ENCODE measurements at places on chromosomes 3 and 15.

GRCh38 chr3:64457811-64458210 is 230.0 kb downstream of the ADAMTS9 start:
- DNase-seq: no peak

DNA sequence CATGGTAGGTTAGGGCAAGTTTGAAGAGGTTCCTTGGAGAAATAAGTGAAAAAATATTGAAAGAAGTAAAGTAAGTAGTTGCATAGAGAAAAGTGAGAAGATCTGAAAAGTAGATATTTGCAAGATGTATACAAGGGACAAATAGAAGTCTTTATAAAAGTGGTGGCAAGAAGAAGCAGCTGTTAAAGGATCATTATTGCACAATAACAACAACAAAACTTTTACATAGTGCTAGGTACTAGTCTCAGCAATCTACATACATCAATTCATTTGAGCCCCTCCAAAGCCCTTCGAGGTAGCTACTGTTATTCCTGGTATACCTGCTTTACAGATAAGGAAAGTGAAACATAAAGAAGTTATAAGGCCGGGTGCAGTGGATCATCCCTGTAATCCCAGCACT is 239.6 kb downstream of the MEIS2 start:
- no peak for DNase-seq

DNA sequence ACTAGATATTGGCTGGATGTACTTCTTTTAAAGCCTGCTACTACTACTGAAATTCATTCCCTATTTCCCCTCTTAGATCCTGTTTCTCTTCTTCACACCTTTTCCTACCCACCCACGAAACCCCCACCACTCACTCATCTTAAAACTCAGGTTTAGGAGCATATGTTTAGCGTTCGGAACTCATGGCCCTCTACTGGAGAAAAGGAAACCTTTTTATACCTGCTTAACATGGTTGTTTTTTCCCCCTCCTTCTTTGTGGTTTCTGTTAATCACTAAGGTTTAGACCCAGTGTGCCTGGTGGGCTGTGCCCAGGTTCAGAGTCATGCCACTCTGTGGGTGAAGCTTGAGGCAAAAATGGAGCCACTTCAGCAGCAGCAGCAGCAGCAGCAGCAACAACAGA is 2.6 kb downstream of the ARID3B start:
- DNase-seq: peak; percentile 53

- DNase-seq: no peak
Observed at GRCh38 chr15:67125589-67126502, 60.4 kb downstream of the SMAD3 start.

GRCh38 chr3:124530916-124531315 is 199.3 kb upstream of the UMPS start:
- DNase-seq: no peak

DNA sequence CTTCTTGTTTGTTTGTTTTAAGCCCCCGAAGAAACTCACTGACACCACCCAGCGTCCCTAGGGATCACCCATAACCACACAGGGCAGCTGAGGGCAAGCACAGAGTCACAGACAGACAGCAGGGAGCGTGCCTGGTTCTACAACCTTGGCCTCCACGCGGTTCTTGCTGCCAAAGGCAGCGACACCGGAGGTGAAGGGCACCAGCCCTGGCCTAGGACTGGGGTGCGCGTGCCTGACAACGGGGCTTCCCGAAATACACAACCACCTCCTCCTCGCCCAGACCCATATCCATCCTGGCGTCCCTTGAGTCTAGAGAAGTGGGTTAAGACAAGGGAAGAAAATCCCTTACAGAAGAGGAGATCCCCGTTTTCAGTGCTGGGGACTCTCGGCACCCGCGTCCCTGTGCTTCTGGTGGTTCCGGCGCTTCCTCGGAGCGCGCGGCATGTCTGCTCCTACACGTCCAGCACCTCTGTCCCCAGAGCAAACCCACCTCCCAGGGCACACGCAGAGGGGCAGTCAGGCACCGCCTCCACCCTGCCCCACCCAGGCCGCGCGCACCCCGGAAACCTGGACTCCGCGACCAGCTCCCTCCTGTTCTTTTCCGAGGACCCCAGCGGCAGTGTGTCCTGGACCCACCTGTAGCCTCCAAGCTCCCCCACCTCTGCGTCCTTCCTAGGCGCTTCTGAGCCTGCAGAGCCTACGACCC is 911 bp downstream of the RFTN1 start:
- DNase-seq: no peak

GRCh38 chr3:97764407-97765238 is at the start of gene ARL6:
Gene ARL6 (plus strand): TSS chr3:97764758. CDS start chr3:97768108, 3,350 bp downstream.
- peak; percentile 99 for DNase-seq

GRCh38 chr3:124142389-124142970 is 150.6 kb upstream of the ROPN1 start:
- DNase-seq: no peak

GRCh38 chr3:22893644-22894325 is 309.3 kb upstream of the UBE2E2 start:
- peak; percentile 62 for DNase-seq

GRCh38 chr3:69987833-69988232 is 11.7 kb upstream of the SAMMSON start:
- no peak for DNase-seq

GRCh38 chr3:152356870-152357276 is 88.1 kb downstream of the MBNL1 start:
- DNase-seq: no peak

- no peak for DNase-seq
Observed at GRCh38 chr15:30953731-30954378, 37.6 kb downstream of the MTMR10 start.

DNA sequence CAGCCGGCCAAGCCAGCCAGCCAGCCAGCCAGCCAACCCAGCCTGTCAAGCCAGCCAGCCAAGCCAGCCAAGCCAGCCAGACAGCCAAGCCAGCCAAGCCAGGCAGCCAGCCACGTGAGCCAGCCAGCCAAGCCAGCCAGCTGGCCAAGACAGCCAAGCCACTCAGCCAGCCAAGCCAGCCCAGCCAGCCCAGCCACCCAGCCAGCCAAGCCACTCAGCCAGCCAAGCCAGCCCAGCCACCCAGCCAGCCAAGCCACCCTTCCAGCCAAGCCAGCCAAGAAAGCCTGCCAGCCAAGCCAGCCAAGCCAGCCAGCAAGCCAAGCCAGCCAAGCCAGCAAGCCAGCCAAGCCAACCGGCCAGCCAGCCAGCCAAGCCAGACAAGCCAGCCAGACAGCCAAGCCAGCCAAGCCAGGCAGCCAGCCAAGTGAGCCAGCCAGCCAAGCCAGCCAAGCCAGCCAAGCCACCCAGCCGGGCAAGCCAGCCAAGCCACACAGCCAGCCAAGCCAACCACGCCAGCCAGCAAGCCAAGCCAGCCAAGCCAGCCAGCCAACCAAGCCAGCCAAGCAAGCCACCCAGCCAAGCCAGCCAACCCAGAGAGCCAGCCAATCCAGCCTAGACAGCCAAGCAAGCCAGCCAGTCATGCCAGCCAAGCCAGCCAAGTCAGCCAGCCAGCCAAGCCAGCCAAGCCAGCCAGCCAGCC is 199.5 kb downstream of the GOLGA6L6 start:
- no peak for DNase-seq

- DNase-seq: no peak
Observed at GRCh38 chr3:182214416-182214815, 502.7 kb downstream of the SOX2 start.

DNA sequence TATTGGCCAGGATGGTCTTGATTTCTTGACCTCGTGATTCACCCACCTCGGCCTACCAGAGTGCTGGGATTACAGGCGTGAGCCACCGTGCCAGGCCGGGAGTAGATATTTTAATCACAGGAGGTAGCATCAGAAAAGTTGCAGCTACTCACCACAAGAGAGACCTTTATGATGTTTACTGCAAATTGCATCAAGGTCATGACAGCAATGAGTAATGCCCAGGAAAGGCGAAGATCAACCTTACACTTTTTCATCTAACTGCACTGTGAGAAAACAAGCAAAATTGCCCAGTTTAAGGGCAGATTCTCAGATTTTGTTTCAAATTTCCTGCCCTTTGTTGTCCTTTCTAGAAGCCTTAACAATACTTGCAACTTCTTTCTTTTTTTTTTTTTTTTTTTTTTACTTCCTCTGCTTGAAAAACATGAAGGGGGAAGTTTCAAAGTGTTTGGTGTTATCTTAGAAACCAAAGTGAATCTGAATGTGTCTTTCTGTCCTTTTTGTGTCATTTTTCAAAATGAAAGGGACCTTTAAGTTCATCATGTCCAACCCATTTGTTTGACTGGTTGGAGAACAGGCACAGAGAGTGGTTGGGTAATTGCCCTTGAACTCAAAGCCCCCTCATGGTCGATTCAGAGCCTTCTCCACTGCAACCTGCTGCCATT is 25.0 kb downstream of the TGFBR2 start:
- DNase-seq: no peak

- no peak for DNase-seq
Observed at GRCh38 chr3:9820543-9820942, 10.5 kb downstream of the TTLL3 start.

DNA sequence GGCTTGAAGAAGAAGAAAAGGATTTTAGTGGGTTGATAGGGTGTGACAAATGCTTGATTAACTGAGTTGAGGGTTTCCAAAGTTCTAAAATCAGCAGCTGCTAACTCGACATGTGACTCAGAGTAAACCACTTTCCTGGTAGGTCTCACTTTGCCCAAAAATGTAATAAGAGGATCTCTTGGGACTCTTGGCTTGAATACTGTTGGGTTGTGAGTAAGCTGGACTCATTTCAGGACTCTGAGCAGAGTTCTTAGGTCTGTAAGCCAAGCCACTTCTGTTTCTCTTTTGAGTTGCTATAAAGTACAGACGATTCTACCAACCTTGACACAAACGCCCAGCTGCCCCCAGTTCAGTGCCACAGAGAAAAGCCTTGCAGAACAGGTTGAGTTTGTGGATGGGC is 241.1 kb downstream of the ZNF621 start:
- DNase-seq: no peak

GRCh38 chr3:58164906-58165821 is 45.6 kb downstream of the DNASE1L3 start:
- DNase-seq: no peak

- no peak for DNase-seq
Observed at GRCh38 chr3:188001926-188002325, 152.0 kb upstream of the LPP start.

- no peak for DNase-seq
Observed at GRCh38 chr3:178277605-178278004, 258.6 kb upstream of the KCNMB2 start.

DNA sequence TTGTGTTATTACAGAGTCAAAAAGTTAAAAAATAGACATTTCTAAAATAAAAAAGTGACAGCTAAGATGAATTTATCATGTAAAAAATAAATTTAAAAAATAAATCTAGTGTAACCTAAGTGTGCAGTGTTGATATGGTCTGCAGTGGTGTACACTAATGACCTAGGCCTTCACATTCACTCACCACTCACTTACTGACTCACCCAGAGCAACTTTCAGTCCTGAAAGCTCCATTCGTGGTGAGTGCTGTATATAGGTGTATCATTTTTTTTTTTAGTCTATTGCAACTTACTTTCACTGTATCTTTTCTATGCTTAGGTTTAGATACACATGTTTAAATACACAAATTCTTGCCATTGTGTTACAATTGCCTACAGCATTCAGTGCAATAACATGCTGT is 459.4 kb upstream of the ROBO1 start:
- no peak for DNase-seq

- peak; percentile 43 for DNase-seq
Observed at GRCh38 chr3:45381168-45381852, 7.1 kb upstream of the LARS2 start.

DNA sequence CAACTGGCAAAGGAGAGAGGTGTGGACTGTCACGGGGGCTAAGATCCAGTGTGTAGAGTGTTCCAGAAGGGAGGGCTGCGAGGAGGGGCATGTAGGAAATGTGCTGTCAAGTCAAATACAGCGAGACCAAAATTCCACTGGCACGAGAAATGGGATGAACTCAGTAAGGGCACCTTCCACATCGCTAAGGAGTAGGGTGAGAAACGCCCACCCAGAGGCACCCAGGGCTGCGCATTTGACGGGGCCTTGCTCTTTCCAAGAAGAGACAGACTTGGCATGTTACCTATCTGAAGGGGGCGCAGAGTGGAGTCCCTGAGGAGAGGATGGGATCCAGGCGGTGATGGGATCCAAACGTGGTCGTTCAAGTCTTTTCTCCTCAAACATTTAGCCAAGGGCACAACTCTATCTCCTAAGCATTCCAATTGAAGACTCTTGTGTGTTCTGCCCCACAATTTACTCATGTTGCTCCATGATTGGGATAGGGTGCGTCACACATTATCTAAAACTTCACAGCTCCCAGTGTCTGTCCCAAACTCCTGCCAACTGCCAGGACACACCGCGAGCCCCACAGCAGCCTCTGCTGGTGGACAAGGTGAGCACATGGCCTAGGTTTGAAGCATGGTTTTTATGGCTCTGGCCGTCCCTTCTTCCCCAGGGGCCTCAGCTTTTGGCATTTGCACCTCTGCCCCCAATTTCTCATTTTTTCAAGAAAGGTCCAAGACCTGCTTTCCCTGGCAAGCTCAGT is 7.6 kb downstream of the SELENOS start:
- DNase-seq: peak; percentile 13

- DNase-seq: no peak
Observed at GRCh38 chr3:55205990-55206389, 278.1 kb upstream of the LRTM1 start.

DNA sequence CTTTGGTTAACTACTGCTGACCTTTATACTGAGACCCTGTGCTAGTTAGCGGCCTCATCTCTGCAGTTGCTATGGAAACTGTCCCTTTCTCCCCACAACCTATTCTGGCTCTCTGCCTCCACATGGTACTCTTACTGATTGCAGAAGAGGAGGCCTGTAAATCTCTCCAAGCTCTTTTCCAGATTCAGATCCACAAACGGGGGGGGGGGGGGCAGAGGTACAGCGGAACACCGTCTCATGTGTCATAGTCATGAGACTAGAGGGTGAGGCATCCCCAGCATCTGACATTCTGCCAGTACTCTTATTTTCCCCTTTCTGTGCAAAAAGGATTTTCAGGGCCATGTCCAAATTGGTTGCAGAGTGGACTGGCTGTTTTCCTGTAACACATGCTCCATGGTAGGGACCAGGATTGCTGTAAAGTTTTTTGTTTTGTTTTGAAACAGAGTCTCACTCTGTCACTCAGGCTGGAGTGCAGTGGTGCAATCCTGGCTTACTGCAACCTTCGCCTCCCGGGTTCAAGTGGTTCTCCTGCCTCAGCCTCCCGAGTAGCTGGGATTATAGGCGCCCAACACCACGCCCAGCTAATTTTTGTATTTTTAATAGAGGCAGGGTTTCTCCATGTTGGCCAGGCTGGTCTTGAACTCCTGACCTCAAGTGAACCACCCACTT is 8.3 kb upstream of the MAP1A start:
- peak; percentile 15 for DNase-seq

- peak; percentile 46 for DNase-seq
Observed at GRCh38 chr15:101359365-101359947, 64.4 kb upstream of the SNRPA1 start.

DNA sequence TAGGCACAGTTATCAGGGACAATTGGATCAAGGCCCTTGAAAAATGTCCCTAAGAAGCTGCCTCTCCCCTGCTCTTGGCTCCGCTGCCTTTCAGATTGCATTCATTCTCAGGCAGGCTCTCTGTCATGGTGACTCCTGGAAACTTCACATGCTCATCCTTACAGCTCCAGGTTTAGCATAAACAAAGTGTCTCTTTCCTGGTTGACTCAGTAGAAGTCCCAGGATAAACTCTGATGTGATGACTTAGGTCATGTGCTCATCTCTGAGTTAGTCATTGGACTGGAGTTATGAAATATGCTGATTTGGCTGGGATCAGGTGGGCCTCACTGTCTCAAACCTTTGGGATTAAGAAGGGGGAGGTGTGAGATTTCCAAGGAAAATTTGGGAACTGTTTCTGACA is 243.8 kb downstream of the ZNF621 start:
- no peak for DNase-seq

GRCh38 chr15:34280193-34280592 is 55.4 kb downstream of the EMC4 start:
- no peak for DNase-seq

- DNase-seq: no peak
Observed at GRCh38 chr3:58176827-58177489, 33.8 kb downstream of the DNASE1L3 start.

Data from NCI-H82 (cell line).